ENCODE measurements at places on chromosomes 1 and 21.

DNA sequence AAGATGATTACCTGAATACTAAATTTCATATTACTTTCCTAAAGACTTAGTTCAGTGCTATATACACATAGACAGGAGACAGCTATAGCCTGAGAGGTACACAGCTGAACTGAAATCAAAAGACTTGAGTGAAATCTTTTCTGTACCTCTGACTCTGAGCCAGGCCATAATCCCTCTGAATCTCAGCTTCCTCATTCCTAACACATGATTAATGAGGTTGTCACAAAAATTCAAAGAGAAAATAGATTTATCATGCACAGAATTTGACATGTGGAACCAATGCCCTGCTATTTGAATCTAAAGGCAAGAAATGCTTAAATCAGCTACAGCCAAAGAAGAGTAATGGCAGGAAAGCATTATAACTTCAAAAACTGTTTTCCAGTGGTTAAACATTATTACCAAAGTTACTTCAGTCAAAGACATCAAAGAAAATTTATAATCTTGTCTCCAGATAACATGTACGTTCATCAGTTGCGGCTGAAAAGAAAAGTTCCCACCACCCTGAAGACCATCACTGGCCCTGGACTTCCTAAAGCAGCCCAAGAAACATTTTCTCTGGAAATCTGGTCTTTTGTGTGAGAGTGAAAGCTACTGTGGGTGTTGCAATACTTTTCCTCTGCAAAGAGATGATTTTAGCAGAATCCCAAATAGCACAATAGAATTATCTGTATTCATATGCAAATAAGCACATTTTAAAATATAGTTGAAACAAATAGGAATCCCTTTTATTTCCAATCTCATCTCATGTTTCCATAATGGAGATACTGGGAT, 13.8 kb upstream of the ATP1A1 start:
- DNase-seq = no peak

DNA sequence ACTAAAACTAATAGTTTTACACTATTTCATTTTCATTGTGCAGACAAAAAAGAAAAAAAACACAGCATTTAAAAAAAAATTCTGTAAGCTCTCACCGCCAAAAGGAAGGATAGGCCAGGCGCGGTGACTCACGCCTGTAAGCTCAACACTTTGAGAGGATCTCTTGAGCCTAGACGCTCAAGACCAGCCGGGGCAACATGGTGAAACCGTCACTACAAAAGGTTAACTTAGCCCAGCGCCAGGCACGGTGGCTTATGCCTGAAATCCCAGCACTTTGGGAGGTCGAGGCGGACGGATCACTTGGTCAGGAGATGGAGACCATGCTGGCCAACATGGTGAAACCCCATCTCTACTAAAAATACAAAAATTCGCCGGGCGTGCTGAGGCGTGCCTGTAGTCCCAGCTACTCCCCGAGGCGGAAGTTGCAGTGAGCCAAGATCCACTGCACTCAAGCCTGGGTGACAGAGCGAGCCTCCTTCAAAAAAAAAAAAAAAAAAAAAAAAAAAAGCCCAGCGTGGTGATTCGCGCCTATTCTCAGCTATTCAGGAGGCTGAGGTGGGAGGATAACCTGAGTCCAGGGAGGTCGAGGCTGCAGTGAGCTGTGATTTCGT, 14.3 kb upstream of the SPEN start:
- DNase-seq = no peak

- DNase-seq = peak; percentile 61
Measured at GRCh38 chr1:93506126-93506525, 58.2 kb downstream of the FNBP1L start.

DNA sequence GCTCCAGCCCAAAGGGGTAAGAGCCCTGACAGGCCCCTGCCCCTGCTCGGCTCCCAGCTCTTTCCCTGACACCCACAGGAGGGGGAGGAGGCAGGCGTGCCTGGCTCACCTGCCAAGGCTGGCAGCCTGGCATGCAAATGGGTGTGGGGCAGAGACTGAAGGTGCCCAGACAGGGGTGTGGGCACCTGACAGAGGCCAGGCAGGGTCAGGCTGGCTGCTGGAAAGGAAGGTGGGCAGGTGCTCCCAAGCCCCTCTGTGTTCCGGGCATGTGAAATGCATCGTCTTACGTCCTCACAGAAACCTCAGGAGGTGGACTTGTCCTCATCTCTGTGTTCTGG, 19.4 kb upstream of the CASZ1 start:
- no peak for DNase-seq

DNA sequence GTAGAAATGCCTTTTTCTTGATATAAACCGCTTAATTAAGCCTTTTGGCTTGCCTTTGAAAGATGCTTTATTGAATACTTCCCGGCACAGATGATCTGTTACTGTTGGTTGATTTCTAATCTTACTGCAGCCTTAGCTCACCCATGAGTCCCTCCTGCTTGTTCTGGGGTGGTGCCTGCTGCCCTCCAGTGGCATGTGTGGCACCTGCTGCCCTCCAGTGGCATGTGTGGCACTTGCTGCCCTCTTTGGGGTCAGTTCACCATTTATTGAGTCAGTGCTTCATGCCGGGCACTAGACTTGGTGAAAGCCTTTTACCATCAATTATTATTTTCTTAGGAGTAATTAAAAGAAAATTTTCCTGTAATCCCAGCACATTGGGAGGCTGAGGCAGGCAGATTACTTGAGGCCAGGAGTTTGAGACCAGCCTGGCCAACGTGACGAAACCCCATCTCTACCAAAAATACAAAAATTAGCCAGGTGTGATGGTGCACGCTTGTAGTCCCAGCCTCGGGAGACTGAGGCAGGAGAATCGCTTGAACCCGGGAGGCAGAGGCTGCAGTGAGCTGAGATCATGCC, 54.3 kb downstream of the ADARB1 start:
- peak; percentile 87 for DNase-seq

- DNase-seq = no peak
Measured at GRCh38 chr1:181737056-181737455, 253.7 kb downstream of the CACNA1E start.

DNA sequence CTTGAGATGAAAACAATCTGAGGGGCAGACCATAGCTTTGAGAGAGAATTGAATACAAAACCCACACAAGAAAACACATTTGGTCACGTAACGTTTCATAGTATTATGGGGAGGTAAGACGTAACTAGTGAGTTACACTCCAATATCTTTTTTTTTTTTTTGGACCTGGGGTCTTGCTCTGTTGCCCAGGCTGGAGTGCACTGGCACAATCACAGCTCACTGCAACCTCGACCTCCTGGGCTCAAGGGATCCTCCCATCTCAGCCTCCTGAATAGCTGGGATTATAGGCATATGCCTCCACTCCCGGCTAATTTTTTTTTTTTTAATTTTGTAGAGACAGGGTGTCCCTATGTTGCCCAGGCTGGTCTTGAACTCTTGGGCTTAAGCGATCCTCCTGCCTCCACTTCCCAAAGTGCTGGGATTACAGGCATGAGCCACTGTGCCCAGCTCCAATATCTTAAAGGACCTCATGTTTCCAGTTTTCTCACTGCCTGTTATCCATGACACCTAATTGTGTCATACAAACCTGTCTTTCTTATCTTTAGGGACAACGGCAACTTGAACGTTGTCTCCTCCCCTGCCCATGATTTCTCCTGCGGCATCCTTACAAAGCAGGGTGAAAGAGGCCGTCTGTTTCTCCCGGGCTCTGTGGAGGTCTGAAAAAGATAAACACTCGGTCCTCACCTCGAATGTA, 5.3 kb downstream of the TRIM45 start:
- no peak for DNase-seq

All from hematopoietic multipotent progenitor cell (in vitro differentiated cells).